ENCODE measurements at places on chromosomes 7 and 10.

GRCh38 chr10:113718969-113719822 is 32.3 kb upstream of the PLEKHS1 start:
- DNase-seq = no peak

GRCh38 chr10:95201736-95202135 is 7.7 kb downstream of the ACSM6 start:
- no peak for DNase-seq

- DNase-seq = no peak
Measured at GRCh38 chr10:6145166-6145987, 56.5 kb downstream of the RBM17 start.

DNA sequence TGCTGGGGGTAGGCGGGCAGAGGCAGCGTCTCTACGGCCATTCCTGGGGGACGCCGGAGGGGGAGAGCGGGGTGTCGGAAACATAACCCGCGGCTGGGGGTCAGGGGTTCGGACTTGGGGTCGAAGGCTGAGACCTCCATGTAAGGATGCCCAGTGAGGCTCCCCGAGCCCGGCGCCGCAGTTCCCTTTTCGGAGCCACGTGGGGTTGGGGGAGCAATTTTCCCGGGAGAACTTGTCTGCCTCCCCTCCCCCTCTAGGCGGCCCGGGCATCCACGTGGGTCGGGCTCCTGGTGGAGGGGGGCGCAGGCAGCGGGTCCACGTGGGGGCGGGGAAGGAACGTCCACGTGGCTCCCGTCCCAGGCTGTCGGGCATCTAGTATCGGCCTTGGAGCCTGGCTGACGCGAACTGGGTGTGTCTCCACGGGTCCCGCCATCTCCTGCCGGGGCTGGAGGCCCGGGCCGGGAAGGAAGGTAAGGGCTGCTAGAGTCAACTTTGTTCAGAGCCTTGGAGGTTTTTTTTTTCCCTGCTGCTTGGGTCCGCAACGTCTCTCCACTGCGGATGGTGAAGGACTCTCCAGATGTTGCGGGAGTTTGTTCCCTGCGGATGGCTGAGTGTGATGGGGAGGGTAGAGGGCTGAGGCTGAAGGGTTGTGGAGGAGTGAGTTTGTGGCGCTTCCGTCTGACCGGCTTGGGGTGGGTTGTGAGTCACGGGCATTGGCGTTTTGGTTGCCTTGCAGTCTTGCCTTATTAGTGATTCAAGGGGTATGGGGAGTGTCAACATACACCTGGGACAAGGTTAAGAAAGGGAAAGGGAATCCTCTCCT is 744 bp downstream of the PPRC1 start:
- DNase-seq = peak; percentile 69

DNA sequence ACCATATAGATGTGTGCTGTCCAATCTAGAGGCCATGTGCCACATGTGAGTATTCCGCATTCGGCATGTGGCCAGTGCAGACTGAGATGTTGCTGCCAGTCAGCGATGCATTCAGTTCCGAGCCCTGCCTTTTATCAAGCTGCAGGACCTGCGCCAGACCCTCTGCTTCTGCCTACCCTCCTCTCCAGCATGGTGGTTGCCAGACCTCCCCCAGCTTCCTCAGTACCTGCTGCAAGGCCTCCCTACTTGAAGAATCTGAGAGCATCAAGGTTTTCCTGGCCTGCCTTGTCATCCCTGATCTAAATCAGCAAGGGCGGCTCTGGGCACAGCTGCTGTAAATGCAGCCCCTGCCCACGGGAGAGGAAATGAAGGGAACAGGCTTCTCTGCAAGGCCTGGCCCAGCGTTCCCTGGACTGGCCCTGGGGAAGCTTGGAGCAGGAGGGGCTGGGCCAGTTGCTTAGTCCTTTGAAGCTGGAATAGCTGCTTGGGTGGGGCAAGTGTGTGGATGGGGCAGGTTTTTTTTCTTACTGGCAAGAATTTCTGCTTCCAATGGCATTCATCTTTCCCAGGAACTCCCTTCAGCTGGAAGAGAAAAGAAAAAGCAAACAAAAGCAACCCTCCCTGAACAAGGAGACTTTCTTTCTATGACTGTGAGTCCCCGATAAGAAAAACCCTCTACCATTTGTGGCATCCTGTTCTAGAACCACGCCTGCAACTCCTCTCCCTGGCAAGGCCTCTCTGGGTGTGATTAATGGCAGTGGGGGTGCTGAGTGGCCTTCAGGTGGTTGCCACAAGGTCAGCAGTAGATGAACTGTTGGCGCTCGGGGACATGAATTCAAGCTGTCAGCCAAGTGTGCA is 93.0 kb downstream of the NHLRC2 start:
- DNase-seq = no peak
